ENCODE measurements at places on chromosomes 7 and 10. TPM values are rescaled to one million over a fixed set of nuclear protein-coding genes. Genes with fewer than 3 reads are reported as not detected.

Gene GIMAP5
- total RNA-seq: 18.6 TPM

Gene GSAP
- 10.3 TPM for total RNA-seq

- no peak for DNase-seq
Observed at GRCh38 chr7:154693661-154694060, 309.3 kb downstream of the PAXIP1 start.

GRCh38 chr7:94003446-94004023, 620 bp downstream of the BET1 start:
- no peak for DNase-seq

DNA sequence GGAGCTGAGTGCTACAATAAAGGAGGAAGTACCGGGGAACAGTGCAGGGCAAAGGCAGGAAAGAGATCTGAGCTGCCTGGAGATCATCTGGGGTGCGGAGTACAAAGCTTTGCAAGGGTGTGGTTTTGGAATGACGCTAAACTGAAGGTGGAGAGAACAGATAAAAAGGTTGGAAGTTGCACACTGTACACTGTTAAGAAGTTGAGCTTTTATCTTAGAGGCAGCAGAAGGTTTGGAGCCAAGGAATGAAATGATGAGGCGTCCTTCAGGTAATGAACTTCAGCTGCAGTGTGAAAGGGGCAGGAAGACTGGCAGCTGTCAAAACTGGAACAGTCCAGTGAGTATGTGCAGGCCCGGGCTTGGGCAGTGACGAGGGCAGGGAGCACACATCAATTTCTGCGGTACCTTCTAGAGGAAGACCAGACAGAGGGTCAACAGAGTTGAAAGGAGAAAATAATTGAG, 7.2 kb upstream of the ANKRD61 start:
- DNase-seq: no peak

DNA sequence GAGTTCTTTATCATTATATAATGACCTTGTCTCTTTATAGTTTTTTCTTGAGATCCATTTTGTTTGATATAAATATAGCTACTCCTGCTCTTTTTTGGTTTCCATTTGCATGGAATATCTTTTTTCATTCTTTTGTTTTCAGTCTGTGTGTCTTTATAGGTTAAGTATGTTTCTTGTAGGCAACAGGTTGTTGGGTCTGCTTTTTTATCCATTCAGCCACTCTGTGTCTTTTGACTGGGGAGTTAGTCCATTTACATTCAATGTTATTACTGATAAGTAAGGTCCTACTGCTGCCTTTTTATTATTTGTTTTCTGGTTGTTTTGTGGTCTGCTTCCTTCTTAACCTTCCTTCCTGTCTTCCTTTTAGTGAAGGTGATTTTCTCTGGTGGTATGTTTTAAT, 21.1 kb downstream of the GALNT11 start:
- DNase-seq: no peak

- no peak for DNase-seq
Observed at GRCh38 chr7:25979605-25980004, 172.4 kb upstream of the NFE2L3 start.

- DNase-seq: no peak
Observed at GRCh38 chr7:6510476-6511133, 40.7 kb downstream of the GRID2IP start.

All from left cardiac atrium (tissue), 4 donors.